ENCODE measurements at places on chromosomes 4 and X.

- DNase-seq: no peak
Measured at GRCh38 chr4:117378942-117379341, 293.6 kb upstream of the TRAM1L1 start.

DNA sequence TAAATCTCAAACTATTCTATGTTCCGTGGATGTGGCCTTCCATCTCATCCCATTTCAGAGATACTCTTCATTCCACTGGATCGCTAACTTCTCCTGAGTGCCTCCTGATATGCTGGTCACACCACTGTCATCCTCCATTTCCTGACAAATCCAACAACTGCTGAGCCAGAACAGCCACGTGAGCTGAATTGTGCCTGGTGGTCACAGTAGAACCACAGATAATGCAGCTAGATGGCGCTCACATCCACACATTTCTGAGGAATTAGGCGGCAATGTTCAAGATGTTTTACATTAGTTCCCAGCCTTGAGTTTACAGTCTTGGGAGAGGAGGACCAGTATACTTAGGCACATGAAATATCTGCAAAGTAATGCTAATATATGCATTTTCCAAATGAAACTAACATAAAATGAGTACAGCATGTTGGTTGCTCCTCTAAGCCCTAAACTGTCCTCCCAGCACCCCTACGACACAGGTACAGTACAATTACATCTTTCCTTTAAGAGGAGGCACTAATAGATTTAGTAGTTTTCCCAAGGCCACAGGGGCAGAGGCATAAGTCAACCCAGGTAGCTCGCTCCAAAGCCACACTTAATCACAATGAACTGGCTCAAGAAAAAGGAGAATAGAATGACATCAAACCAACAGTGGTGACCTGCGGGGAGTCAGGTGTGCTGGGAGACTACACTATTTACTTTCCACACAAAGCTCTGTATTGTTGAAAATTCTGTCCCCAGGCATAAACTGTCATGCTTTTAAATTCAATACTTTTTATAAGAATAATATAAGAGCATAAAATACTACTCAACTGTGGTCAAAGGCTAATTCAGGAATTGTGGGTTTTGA is 134.2 kb downstream of the CHIC2 start:
- peak; percentile 80 for DNase-seq

GRCh38 chr4:84683064-84683850 is 100.3 kb downstream of the CDS1 start:
- no peak for DNase-seq

DNA sequence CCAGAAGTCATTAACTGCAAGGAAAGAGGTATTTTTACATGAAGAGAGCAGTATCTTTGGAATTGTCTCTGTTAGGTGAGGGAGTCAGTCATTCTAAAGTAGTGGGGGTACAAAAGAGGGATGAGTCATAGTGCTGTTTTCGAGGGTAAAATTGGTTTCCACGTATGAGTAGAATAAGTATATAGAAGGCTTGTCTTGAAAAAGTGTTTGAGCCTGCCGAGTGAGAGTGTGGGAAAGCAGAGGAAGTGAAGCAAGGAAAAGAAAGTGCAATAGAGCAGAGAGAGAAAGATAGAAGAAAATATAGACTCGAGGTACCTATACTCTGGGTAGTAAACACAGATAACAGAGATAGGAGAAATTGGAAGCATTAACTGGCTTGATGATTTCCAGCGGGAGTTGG is 696.4 kb downstream of the DMD start:
- DNase-seq: no peak

DNA sequence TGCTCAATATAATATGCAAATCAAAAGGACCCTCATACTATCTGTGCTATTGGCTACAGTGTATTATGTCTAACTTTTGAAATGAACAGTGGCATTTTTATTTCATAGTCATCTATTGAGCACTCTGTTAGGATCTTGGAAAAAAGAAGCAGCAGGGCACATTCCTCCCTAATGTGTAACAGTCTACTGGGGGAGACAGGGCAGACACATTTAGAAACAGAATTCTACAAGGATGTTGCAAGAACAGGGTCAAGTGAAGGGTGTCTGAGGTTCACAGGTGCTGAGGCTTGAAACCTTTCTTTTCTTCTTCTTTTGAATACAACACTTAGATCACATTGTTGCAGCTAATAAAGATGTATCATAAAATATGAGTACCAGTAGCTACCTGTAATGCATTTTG is 129.7 kb upstream of the SLC4A4 start:
- DNase-seq: no peak

- no peak for DNase-seq
Measured at GRCh38 chr4:3337357-3337732, 44.5 kb downstream of the RGS12 start.

GRCh38 chr4:123477711-123478209 is 81.2 kb downstream of the SPRY1 start:
- DNase-seq: no peak

DNA sequence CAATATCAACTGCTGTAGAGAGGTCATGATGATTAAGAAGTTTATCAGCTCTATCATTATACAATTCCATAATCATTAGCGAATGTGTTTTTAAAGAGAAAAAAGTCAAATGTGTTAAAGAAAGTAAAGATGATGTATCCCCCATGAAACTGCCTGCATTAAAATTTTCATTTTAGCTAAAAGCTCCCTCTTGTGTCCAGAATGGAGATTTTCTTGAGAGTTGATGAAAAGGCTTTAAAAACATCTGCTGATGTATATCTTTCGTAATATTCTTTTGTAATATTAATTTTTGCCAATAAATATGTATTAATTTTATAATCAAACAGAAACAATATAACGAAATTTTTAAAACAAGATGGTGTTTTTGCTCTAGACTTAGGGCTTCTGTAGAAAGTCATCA is 52.1 kb upstream of the LHFPL1 start:
- no peak for DNase-seq

DNA sequence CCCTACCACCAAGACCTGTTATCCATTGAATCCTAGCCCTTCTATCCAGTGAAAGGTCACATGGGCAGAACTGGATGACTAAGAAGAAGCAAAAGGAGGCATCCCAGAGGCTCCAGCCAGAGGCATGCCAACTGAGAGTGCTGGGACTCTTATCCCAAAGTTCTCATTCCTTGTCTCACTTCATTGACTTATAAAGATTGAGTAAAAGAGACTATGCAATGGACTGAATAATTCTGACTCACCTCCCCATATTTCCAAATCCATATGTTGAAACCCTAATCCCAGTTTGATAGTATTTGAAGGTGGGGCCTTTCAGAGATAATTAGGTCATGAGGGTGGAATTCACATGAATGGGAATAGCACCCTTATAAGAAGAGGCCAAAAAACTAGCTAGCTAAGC is 131.4 kb downstream of the COL25A1 start:
- no peak for DNase-seq

GRCh38 chrX:129566073-129566472 is 26.0 kb downstream of the OCRL start:
- DNase-seq: no peak

- DNase-seq: no peak
Measured at GRCh38 chrX:119942831-119943184, 743 bp downstream of the NKAP start.
